Stimulated activated CD4-positive, alpha-beta T cell treated with anti-CD3 and anti-CD28 coated beads, Interleukin-4, amount 100 ng/mL, for 24 hours (primary cell): ENCODE measurements at places on chromosomes 12 and 14.
A peak's percentile ranks its signal among the peaks of the same experiment; 100 is the strongest.

DNA sequence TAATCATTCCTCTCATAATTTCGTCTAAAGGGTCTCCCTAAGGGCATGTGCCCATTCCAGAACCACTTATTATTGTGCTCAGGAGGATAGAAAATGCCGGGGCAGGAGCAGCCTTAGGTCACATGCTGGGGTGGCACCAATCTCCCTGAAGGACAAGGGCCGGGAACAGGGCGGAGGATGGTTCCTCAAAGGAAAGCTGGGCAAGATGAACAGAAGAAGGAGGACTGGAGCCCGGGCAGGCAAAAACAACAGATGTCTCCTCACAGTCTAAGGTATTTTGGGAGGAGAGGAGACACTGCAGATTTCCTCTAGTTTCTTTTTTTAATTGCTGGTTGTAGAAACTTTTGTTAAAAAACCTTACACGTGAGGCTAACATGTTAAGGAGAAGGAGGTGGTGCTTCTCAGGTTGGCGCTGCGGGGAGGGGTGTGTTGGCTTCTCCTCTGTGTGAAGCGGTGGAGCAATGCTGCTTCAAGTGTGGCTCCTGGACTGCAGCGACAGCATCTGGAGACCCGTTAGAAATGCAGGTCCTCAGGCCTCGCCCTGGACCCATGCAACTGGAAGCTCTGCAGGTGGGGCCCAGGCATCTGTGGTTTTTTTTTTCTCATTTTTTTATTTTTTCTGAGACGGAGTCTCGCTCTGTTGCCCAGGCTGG, 164.8 kb downstream of the AACS start:
- no peak for DNase-seq

GRCh38 chr12:109010259-109010658, 10.6 kb downstream of the SVOP start:
- no peak for DNase-seq

GRCh38 chr14:51431033-51431709, 191.1 kb downstream of the TMX1 start:
- DNase-seq, result no peak

DNA sequence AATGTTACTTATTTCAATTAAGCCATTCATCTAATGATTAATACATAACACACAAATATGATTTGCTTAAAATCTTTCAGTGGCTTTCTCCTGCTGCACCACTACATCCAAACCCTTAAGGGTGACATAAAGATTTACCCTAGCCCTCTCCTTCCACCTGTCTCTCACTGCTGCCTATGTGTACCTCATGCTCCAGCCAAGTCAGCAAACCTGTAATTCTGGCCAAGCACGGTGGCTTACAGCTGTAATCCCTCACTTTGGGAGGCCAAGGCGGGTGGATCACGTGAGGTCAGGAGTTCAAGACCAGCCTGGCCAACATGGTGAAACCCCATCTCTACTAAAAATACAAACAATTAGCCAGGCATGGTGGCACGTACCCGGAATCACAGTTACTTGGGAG, 31.7 kb upstream of the CERS5 start:
- no peak for DNase-seq

GRCh38 chr12:115762936-115763335, 514.6 kb downstream of the MED13L start:
- no peak for DNase-seq

- no peak for DNase-seq
These were observed 3.9 kb downstream of the HOXC5 start for GRCh38 chr12:54036620-54037359.

GRCh38 chr12:115850957-115851356, 426.5 kb downstream of the MED13L start:
- no peak for DNase-seq

DNA sequence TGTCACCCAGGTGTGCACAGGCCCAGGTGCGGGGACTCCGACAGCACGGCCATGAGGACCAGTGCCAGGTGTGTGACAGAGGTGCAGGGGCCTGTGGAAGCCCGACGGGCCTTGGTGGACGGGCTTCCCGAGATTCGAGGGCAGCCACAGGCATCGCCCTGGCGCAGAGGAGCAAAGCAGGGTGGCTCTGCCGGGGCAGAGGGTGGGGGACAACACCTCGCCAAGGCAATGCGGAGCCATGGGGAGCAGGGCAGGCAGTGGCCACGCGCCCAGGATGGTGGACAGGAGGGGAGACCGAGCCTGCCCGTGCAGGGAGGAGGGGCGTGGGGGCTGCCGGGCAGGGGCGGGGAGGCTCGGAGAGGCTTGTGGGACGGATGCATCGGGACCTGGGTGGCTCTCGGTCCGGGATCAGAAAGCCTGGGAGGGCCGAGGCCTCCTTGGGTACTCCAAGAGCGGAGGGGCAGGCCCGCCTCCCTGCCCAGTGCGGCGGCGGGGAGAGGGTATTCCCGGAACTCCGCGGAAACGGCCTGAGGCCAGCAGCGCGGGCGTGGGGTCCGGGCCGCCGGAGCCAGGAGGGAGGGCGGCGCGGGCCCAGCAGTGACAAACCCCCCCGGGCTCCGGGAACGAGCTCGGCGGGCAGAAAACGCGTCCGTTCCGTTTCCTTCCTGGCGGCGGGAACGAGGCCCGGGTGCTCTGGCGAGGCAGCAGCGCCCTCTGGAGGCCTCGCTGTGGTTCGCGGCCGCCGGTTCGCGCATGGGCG, 1.6 kb downstream of the TMEM121 start:
- DNase-seq, result peak; percentile 81

GRCh38 chr12:30067146-30067545, 283.4 kb upstream of the TMTC1 start:
- no peak for DNase-seq

DNA sequence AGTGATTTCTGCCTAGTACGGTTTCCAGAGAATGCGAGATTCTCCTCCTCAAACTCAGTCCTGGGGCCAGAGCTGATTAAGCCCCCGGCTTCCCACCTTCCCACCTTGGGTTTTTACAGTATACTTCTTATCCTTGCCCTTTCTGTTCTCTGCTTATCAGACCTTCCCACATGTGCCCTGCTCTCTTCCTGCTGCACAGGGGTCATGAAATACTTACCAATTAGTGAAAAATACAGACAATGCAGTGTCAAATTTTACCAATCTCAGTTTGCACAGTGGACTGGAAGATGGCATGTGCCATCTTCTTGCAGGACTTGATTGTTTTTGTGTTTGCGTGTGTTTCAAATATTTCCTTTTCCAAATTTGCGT, 14.7 kb downstream of the SUSD6 start:
- no peak for DNase-seq

- DNase-seq, result no peak
These were observed 21.9 kb downstream of the CLEC9A start for GRCh38 chr12:10052193-10052913.

GRCh38 chr12:131348231-131348630, 362.7 kb upstream of the SFSWAP start:
- no peak for DNase-seq

- no peak for DNase-seq
These were observed 207.1 kb downstream of the DPF3 start for GRCh38 chr14:72686832-72687231.

DNA sequence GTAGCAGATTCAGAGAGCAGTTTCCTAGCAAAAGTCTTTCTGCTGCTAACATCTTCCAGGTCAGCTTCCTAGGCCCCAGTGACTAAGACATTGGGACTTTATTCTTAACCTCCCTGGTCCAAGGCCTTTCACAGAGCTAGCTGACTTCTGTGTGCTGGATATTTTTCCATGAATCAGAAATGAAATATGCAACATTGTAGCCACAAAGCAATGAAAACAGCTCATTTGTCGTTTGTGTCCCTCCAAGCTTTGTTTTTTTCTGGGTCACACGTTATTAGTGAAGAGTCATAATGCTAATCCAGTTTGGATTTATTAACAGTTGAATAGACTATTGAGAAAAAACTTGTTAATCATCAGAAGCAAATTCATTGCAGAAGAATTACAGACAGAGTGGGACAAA, 82.4 kb downstream of the ARF6 start:
- DNase-seq, result no peak

DNA sequence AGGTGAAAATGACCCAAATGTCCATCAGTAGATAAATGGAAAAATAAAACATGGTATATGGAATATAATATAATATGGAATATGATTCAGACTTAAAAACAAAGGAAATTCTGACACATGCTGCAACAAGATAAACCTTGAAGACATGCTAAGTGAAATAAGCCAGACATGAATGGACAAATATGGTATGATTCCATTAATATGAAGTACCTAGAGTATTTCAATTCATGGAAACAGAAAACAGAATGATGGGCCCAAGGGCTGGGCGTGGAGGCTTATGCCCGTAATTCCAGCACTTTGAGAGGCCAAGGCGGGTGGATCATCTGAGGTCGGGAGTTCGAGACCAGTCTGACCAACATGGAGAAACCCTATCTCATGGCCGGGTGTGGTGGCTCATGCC, 22.7 kb upstream of the ORAI1 start:
- DNase-seq, result no peak

DNA sequence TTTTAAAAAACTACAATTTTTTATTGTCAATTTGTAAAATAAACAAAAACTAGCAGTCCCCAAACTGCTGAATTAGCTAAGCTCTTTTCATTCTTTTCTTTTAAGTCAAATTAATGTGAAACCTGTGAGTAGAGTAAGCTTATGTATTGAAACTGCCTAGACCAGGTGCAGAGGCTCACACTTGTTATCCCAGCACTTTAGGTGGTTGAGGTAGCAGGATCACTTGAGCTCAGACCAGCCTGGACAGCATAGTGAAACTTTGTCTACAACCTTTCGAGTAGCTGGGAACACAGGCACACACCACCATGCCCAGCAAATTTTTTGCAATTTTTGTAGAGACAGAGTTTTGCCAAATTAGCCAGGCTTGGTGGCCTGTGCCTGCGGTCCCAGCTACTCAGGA, 26.4 kb downstream of the SCFD1 start:
- DNase-seq, result no peak

- no peak for DNase-seq
These were observed 412 bp downstream of the FGFR1OP2 start for GRCh38 chr12:26938701-26939062.

DNA sequence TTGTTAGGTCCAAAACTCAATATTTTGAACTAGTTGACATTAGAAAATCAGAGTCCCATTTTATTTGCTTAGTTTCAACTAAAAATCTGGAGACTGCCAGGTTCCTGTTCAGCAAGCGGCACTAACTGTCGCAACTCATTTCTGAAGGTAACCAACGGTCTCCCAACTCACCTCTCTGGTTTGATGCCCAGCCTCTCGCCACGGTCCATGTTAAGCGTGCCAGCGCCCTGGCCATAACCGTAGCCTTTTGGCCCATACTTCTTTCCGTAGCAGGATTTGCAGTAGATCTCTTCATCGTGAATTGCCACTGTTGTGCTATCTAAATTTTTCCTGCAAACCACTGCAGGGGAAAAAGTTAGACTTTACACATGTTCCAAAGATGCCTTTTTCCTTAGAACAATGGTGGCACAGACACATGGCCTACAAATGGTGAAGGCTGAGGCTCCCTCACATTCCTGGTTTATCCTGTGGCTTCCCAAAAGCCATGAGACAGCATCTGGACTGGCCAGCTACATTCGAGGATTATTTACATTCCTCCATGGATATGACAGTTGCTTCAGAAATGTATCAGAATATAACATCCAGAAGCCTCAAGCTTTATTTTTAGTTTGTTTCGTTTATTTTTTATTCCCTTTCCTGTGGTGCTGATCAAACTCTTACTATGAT, 15.7 kb downstream of the CSRP2 start:
- DNase-seq, result no peak

GRCh38 chr14:76874734-76875133, 48.5 kb downstream of the LRRC74A start:
- no peak for DNase-seq

GRCh38 chr12:32151552-32151951, 44.9 kb downstream of the BICD1 start:
- no peak for DNase-seq

GRCh38 chr12:80353254-80353653, 90.8 kb upstream of the PTPRQ start:
- no peak for DNase-seq

DNA sequence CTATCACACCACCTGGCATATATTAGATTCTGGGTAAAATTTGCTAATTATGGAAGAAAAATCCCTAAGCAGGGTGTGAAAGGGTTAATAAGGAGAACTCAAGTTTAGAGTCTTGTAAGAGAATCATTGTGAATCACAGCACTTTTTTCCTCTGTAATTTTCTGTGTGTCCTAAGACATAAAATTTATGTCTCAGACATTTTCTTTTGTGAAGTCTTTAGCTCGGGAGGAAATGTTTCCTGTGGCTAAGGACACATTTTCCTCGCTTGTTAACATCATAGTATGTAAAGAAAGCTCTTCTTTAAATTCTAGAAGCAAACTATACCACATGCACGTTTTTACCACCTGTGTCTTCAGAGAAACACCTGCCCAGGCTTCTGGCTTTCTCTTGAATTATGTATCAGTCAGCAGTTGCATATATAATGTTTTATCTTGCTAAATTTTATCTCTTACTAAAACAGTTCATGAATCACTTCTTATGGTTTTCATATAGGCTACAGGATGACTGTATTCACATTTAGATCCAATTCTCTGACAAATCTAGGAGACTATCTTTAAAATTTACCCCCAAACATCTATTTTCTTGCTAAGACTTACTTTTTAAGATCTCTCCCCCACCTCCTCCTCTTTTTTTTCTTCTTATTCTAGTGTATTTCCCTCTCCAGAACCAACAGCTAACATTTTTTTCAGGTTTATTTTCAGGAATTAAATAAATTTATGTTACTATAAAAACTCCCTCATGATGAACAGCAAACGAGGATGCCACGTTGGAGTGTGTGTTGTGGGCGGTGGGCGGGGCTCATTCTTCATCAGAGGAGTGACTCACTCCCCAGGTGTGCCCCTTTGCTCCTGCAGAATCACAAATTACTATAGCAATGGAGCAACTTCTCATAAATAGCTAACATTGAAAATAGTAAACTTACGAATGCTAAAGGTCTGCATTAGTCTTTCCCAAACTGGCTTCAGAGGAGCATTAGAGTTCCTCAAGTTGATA, 11.6 kb upstream of the CSRP2 start:
- DNase-seq, result peak; percentile 51

- DNase-seq, result no peak
These were observed 28.4 kb upstream of the B4GALNT1 start for GRCh38 chr12:57661376-57661775.

DNA sequence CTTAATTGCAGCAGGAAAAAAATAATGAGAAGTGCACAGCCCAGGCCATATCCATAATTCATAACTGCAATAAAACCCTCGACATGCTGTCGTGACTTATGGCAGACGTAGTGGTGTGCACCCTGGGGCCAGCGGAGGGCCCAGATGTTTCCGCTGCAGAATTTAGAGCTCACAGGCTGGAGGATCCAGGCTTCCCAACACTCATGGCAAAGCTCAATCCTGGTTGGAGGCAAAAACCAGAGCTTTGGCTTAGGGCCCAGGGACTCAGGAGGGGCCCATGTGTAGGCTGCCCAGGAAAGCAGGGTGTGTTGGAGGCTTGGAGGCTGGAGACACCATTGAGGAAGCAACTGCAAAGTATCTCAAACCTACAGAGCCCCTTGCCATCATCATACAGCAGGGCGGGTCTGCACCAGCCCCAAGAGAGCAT, 68.7 kb downstream of the SERPINA3 start:
- DNase-seq, result no peak
